Mesothelial cell of epicardium (in vitro differentiated cells): ENCODE measurements at places on chromosomes 5 and 9.

- DNase-seq = no peak
Measured at GRCh38 chr5:10400411-10400810, 41.3 kb upstream of the ROPN1L start.

DNA sequence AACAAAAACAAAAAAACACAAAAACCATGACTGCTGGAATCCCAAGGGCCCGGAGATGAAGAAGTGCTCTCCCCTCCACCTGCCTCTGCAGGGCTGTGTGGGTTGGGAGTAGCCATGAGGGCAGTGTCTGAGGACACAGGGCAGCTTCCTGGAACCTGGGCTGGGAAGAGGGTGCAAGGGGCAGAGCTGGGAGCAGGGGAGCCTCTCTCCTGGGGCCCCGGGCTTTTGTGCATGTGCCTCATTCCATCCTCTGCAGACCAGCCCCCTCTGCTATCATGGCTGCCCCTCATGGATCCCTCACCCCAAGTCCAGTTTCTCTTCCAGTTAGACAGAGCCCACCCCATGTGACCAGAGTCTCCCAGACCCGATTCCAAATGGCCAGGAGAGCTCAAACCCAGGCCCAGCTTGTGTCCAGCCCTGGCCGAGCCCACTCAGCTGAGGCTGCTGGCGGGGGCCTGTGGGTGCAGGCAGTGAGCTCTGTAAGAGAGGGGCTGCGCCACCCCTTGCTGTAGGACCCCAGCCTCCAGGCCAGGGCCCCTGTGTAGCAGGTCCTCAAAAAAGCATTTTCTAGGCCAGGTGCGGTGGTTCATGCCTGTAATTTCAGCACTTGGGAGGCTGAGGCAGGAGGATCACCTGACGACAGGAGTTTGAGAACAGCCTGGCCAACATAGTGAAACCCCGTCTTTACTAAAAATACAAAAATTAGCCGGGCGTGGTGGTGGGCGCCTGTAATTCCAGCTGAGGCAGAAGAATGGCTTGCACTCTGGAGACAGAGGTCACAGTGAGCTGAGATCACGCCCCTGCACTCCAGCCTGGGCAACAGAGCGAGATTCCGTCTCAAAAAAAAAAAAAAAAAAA lies 44.5 kb downstream of the PLPP7 start:
- peak; percentile 14 for DNase-seq

- no peak for DNase-seq
Measured at GRCh38 chr9:87445646-87446045, 52.0 kb upstream of the DAPK1 start.

GRCh38 chr5:81850501-81851357 lies 99.8 kb upstream of the SSBP2 start:
- no peak for DNase-seq

DNA sequence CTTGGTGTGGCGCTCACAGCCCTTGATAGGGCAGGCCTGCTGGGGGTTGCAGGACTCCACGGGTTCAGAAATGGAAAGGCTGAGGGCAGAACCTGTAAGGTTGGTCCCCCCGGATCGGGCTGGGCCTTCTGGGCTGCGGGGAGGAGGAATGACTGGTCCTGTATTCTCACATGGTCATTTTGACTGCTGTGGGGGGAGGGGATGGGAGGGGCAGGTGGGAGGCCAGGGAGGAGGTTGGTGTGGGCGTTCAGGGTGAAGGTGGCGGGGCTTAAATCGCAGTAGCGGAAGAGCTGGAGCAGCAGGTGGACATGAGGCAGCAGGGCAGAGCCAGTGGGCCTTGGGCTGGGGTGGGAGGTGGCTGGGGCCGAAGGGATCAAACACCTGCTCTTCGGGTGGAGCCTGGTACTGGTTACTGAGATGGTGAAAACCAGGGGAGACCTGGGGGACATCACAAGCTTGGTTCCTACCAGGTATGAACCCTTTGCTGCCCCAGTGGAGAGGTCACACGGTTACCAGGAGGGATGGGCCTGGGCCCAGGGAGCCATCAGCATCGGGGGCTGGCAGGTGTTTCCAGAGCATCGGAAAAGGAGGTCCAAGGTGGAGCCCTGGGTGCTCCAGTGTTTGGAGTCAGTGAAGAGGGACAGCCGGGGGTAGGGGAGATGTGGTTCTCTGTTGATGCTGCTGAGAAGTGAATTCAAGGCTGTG lies 1.8 kb downstream of the MRPS2 start:
- DNase-seq = no peak

DNA sequence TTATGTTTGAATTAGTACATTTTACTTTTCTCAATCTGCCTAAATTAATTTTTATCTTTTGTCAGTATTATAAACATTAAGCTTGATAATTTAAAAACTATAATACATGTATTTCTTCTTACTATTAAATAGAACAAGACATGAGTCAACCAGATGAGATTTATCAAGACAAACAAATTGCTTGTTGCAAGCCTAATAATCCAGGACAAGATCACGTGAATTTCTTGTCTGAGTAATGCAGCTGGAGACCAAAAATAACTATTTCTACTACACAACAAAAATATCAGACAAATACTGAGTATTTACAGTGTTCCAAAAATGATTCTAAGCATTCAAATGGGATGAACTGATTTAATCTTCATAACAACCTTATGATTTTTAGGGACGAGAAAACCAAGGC lies 339.1 kb upstream of the PRR16 start:
- no peak for DNase-seq

DNA sequence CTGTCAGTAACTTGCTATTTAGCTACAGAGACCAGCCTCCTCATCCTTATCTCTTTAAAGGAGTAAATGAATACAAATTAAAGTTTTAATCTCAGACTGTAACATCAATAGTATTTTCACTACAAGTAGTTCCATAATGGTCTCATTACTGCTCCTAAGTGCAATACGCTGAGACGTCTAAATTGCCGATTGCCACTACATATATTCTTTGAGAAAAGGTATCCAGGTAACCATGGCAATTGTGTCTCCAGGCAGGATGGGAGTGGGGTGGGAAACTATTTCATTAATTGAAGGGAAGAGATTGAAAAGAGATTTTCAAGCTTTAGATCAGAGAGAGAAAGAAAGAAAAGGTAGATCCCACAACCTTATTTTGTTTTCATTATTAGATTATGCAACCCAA lies 65.5 kb upstream of the PPP2R2B start:
- DNase-seq = no peak

- no peak for DNase-seq
Measured at GRCh38 chr9:94700445-94700844, 26.1 kb upstream of the AOPEP start.

GRCh38 chr5:172689801-172690200 lies 48.7 kb downstream of the NEURL1B start:
- no peak for DNase-seq

- no peak for DNase-seq
Measured at GRCh38 chr5:125148076-125148475, 401.6 kb upstream of the ZNF608 start.

DNA sequence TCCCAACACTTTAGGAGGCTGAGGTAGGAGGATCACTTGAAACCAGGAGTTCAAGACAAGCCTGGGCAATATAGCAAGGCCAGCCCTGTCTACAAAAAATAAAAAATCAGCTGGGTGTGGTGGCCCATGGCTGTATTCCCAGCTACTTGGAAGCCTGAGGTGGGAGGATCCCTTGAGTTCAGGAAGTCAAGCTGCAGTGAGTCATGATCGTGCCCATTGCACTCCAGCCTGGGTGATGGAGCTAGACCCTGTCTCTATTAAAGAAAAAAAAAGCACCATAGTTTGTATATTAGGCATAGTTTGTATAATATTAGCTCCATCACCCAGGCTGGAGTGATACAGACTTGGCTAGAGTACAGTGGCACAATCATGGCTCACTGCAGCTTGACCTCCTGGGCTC lies 9.6 kb upstream of the NME5 start:
- DNase-seq = no peak

- no peak for DNase-seq
Measured at GRCh38 chr9:123550797-123551196, 194.8 kb downstream of the CRB2 start.

- DNase-seq = no peak
Measured at GRCh38 chr5:17103461-17103860, 114.0 kb upstream of the BASP1 start.

DNA sequence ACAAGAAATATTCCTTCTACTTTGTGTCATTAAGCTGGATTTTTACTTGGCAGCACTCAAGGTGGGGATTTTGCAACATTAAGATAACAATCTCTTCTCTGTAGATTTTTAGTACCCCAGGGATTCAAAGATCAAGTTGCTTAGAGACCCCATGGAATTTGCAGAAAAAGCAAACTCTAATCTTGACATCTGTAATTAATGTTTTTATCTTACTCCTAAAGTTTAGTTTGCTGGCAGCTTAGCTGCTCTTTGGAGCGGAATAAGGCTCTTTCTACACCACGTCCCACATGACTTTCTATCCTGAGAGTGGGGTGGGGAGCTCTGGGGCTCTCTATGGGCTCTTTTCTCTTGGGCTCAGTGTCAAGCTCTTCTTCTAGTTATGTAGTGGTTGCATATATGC lies 21.7 kb upstream of the SPDL1 start:
- no peak for DNase-seq

- no peak for DNase-seq
Measured at GRCh38 chr9:93218161-93218560, 34.2 kb downstream of the WNK2 start.

- no peak for DNase-seq
Measured at GRCh38 chr9:125407432-125407973, 145.9 kb downstream of the GAPVD1 start.

GRCh38 chr5:59598547-59598874 lies 295.0 kb downstream of the PDE4D start:
- no peak for DNase-seq

GRCh38 chr5:8864053-8864452 lies 681.8 kb downstream of the SEMA5A start:
- DNase-seq = no peak

GRCh38 chr5:139772089-139772791 lies 23.4 kb upstream of the PSD2 start:
- no peak for DNase-seq

DNA sequence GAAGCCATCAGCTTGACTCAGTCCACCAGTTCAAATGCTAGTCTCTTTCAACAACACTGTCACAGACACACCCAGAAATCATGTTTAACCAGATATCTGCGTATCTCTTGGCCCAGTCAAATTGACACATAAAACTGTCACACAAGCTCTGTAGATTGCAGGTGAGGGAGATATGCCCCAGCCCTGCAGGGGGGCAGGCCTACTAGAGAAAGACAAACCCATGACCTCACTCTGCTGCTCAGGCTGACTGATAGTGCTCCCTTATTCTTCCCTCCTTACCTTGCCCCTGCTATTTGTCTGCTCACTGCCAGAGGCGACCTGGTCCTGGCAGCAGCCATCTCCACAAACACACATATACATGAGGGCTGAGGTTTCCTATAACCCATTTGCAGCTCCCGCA lies 351.3 kb downstream of the DRD1 start:
- DNase-seq = no peak

- no peak for DNase-seq
Measured at GRCh38 chr5:145510324-145510723, 324.8 kb downstream of the PRELID2 start.

DNA sequence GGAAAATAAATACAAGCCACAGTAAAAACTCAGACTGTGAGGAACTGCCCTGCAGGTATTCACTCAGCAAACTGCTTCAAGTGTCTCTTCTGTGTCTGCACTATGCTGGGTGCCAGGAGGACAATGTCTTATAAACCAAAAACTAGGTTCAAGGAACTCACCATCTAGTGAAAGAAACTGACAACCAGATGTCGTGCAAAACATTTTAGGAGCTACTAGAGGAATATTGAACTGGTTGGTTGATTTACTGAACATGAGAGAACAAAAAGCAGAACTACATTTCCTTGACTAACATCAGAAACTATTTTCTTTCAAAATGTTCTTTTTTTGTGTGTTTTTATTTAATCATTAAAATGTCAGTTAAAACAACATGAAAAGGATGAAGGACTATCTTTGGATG lies 35.2 kb downstream of the ZNF366 start:
- no peak for DNase-seq

DNA sequence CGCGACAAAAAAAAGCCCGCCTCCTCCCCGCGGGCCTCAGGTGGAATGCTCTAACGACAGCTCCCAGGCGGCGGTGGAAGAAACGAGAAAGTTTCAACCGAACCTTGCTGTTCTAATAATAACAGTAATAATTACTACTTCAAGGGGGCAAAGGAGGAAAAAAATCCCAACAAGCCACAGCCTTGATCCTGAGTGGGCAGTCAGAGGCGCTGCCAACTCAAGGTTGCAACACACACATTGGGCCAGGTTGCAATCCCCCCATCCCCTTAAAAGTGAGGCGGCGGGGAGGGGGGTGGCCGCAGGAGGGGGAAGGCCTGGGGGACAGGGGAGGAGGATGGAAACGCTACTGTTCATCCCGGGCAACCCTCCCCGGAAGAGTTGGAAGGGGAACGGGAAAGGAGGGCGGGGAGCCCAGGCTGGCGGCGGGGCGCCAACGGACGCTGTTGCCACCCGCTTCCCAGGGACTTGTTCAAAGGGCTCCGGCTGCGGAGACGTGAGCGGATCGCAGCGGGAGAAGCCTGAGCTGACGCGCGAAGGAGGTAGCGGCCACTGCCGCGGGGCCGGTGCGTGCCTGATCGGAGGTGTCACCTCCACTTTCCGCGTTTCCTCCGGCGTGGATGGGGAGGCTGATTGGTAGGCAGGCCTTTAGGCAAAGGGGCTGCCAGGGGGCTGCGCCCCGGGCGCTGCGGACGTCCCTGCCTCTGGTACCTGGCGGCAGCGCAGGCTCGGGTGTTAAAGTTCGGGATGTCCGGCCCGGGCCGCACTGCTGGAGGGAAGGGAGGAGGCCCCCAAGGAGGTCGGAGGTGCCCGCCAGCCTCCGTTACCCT lies 647 bp downstream of the SMARCA2 start:
- DNase-seq = peak; percentile 72

DNA sequence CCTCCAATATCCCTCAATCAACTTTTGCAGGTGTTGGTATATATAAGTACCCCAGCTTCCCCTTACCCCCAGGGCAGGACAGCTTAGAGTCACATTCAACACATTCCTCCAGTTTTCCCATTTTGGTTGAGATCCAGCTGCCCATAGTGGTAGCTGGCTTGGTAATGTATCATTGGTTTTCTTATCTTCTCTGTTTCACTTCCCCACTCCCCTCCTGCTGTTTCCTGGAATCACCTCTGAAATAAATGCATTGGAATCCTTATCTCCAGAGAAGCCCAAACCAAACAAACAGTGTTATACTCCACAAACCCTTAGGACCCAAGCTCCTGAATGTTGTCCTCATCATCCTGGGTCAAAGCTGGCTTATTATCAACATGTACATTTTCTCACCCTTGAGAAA lies 184.8 kb downstream of the TMEM38B start:
- DNase-seq = no peak

- no peak for DNase-seq
Measured at GRCh38 chr9:111842313-111842712, 47.6 kb upstream of the SHOC1 start.

- DNase-seq = no peak
Measured at GRCh38 chr5:37663538-37663937, 176.3 kb downstream of the GDNF start.

- no peak for DNase-seq
Measured at GRCh38 chr9:116264361-116264760, 110.8 kb downstream of the PAPPA start.
